CD4-positive, alpha-beta T cell treated with Interleukin-17A for 1 hour (primary cell): ENCODE measurements at places on chromosomes 5 and 9.

GRCh38 chr5:39476843-39477220, 52.1 kb upstream of the DAB2 start:
- DNase-seq: no peak

GRCh38 chr9:130219661-130220096, 45.9 kb upstream of the HMCN2 start:
- no peak for DNase-seq

- DNase-seq: no peak
These were observed 1.3 kb upstream of the DMRT3 start for GRCh38 chr9:974996-975739.

DNA sequence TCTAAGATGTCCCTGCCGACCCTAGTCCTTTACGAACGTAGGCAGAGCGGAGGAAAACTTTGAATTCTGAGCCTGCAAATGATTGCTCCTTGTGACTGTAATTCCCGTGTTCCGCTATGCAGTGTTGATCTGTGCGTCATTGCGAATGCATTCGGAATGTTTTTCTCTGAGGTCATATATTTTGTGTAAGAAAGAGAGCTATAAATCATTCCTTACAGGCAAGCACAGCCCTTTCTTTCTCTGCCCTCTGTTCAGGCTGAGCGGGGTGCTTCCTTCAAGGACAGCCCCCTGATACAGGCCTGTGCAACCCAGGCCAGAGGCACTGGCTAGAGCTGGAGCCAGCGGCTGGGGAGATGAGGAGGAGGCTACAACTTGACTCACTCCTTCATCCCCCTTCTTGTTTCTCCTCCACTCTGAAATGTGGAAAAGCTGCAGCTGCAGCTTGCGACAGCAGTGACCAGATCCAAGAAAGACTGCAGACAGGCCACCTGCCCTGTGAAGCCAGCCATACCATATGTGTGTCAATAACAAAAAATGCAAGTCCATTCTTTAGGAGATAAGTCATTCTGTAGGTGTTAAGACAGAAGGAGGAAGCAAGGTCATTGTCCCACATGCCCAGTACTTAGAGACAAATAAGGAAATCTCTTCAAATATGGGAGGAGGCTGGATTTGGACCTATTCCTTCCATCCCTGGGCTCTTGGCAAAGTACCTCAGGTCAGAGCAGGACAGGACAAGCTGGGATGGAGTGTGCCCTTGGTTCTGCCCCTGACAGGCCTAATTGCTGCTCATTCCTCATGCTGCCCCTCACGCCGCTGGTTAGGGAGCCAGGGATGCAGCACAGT, 345.7 kb upstream of the WWC1 start:
- no peak for DNase-seq

DNA sequence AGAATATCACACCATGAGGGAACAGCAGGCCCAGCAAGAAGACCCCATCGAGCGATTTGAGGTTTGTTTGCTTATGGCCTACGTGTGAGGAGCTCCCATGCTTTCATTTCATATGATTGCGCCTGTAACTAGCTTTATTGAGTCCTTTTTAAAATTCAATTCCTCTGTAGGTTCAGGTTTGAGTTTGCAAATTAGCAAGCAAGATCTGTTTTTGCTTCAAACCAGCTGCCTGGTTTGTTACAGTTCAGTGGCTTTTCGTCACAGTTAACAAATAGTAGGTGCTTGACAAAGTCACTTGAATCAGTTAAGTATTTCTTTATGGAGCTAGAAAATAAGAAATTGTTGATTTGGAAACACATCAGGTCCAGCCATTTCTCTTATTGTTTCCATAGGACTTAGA, 56.3 kb downstream of the GPR21 start:
- DNase-seq: no peak

GRCh38 chr5:124902097-124902821, 155.8 kb upstream of the ZNF608 start:
- DNase-seq: peak; percentile 12

DNA sequence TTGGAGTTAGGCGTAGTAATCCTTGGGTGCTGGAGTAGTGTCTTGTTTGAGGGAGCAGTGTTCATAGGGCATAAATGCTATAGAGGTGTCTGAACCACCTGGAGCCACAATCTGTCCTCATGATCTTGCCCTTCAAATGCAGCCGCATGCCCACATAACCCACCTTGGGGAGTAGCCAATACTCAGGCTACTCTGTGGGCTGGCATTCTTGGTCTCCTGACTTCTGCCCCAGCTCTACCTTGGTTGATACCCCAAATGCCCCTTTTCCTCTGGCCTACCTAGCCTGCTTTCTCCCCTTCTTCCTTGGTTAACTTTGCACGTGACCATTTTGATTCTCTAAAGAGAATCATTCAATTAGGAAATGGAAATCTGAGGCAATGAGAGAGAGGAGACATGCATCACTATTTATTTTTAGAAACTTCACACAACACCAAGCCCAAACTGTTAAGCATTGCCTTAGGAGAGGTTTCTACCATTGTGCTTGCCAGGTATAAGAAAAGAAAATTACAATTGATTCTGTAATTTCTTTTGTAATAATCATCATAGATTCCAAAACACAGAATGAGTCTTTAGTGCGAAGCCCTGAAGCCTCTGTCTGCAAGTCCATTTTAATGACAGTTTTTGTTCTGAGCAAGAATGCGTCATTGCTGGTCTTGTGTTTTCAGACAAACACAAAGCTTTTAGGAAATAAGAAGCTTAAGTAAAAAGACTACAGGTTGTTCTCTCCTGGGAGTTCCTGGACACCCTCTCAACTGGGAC, 135.2 kb downstream of the C9orf152 start:
- DNase-seq: no peak

GRCh38 chr5:95923918-95924544, 37.6 kb downstream of the ELL2 start:
- no peak for DNase-seq

- no peak for DNase-seq
These were observed 498.6 kb downstream of the CHSY3 start for GRCh38 chr5:130402906-130403305.

DNA sequence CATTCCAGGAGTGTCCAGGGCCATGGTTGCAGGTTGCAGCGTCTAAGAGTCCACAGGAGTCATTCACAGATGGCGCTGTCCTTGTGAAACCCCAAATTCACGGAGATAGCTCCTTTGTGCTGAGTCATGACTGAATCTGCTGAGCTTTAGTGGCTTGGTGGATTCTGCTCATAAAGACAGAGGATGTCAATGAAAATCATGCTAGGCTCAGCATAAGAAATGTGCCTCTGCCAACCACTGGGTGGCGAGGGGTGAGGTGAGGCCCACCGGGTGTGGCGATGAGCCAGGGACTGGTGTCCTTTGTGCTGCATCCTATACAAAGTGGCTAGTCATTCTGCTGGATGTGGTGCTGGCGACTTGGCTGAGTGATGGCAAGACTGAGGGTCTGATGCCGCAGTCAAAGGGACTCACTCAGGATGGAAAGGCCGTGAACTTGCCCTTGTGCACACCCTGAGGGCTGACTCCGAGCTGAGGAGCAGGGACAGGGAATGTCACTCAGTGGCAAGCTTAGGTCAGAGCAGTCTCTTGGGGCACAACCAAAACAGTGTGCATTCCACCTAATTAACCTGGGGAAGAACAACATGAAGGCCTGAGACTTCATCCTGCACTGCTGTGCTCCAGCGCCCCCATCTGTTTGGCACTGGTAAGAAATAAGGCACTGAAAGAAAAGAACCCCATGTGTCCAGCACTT, 71.5 kb downstream of the DAP start:
- no peak for DNase-seq
